ENCODE measurements at places on chromosomes 3 and 15.

GRCh38 chr3:16885593-16886302, 993 bp downstream of the PLCL2 start:
- peak; percentile 70 for DNase-seq

DNA sequence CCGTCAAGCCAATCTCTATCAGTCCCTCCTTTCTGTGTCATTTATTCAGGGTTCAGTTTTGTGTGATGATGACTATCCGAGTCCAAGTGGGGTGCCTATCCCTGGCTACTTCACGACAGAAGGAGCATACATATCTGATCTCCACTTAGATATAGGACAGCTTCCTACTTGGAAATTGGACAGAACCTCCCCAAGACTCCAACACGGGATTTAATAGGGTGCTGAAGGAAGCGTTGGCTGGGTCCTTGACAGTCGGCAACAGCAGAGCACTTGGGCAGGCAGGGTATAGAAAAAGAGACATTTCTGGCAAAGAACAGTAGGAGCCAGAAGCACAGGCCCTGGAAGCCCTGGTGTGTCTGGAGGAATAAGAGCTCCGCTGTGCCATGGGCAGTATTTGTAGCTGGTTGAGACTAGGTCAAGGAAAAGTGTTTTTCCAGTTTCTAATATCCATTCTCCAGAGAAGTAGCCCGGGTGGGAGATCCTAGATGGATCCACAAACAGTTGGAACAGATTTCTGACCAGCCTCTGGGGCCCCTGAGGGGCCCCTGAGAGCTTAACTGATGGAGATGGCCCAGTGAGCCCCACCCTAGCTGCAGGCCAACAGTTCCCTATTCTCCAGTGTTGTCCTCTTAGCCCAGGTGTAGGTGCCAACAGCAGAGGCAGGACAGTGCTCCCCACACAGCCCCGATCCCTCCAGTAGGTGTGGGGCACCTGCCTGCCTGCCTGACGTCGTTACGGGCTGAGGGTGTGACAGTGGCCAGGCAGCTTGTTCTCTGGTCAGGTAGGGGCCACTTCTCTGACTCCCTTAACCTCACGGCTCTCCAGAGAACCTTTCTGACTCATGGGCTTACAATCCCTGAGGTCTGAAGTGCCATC, 130.8 kb downstream of the CHCHD6 start:
- DNase-seq, result no peak

- DNase-seq, result no peak
Measured at GRCh38 chr3:113660896-113661295, 35.5 kb downstream of the USF3 start.

GRCh38 chr15:25427861-25428260, 11.0 kb downstream of the UBE3A start:
- DNase-seq, result no peak

- DNase-seq, result no peak
Measured at GRCh38 chr3:97816811-97817210, 5.0 kb upstream of the CRYBG3 start.

DNA sequence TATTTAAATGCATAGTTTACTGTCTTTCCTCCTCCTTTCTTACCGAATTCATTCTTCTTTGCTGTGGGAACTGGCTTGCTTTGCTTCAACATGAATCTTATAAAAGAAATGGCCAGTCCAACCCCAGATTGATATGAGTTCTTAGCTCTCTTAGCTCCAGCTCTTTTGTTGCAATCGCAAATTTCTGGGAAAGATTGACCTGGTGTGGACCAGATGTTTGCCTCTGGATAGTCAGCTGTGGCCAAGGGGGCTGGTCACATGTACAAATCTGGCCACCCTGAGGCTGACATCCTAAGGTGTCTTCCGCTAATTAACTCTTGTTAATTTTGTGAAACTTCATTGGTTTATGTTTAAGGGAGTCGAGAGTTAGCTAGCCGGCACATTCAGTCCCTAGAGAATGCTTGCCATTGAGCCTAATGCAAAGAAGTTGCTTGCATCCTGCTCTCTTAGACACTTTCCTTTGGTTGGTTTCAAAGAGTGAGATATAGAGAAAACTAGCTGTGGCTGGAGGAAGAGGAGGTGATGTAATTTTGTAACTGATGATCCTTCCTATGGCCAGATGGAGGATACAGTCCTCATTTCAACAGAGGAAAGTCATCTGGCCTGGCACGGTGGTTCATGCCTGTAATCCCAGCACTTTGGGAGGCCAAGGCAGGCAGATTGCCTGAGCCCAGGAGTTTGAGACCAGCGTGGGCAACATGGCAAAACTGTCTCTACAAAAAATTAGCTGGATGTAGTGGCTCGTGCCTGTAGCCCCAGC, 162.4 kb downstream of the ADAMTSL3 start:
- DNase-seq, result no peak

DNA sequence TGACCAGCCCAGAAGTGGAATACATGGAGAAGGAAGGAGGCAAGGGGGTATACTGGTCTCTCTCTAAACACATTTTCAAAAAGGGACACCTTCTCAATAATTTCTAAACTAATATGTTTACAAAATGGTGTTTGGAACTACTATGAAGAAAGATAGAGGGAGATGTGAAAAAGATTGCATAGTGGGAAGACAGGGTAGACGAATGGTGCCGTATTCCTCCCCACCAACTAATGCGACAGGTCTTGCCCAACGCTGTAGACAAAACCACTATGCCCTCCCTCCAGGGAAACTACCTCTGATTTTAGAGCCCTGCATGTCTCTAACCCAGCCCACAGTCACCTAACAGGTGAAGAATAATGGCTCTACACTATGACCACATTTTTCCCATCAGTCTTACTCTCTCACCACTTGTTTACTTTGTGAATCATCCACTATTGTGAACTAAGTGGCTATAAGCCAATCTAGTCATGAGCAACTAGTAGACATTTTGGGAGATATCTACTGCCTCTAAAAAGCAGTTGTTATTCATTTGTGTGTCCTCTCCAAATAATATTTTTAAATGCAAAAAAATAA, 108.2 kb upstream of the UBE2E2 start:
- DNase-seq, result no peak

DNA sequence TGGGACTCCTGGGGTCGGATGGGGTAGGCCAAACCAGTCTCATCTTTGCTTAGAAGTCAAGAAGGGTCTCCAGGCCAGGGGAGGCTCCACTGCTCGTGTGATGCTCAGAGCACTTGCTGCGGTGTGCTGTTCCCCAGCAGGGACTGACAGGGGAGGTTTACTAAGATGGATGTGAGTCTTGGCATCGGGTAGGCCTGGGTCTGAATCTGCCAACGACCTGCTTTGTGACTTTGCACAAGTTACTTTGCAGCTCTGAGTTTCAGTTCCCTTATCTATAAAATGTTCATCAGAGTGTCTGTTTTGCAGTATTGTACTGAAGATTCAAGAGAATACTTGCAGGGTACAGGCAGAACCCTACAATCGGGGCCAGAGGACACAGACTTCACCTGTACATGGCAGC, 17.3 kb upstream of the CDCP1 start:
- no peak for DNase-seq

DNA sequence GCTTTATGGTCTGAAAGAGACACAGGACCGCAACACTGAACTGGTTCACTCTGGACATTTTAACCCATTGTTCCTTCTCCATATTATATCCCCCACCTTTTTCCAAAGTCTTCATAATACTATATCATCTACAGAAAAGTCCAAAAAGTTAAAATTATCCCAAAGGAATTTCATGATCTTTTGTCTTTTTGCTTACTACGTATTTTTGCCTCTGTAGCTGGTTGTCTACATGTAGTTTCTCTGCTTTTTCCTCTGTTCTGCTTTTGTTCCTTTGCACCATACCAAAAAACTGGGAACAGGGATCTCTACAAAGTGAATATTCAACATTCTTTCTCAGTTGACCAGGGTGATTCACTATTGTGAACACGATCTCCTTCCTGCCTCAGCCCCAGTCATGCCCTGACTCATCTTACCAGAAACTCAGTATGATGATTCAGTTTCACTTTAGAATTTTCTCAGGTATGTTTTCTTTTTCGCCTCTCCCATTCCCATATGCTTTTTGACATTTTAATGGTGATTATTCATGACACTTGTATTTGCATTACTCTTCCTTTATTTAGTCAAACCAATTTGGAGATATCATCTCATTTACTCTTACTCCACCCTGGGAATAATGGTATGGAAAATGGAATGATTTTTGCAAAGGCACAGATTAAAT, 14.5 kb downstream of the EMC4 start:
- no peak for DNase-seq

DNA sequence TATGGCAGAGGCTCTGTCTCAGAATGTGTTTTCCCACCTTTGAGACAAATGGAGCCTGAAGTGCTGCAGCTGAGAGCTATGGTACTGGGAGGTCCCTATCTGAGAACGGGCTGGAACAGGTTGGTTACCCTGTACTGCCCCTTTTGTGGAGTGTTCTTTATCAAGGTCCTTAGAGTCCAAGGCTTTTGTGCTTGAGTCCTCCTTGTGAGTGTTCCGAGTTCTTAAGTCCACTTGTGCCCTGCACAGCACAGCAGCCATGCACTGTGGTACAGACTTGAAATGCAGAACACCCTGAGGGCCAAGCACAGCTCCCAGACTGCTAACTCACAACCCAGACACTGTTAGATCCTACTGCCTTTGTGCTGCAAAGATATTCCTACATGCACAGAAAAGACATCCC, 67.8 kb downstream of the ARHGAP31 start:
- peak; percentile 57 for DNase-seq

DNA sequence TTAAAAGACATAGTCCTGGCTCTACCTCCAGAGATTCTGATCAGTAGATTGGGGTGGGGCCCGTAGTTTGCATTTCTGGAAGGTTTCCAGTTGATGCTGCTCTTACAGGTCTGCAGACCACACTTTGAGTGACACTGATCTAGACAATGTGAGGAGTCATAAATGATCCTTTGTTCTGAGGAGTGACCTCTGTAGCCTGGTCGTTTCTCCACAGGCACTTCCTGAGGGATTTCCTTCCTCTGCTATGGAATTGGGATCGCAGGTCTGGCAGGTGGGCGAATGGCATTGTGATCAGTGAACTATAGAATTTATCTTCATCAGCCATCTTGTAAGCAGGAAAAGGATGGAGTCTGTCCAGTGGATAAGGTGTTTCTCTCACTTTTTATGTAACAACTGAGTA, 5.5 kb downstream of the GFM1 start:
- DNase-seq, result no peak

GRCh38 chr15:48794697-48795134, 16.2 kb downstream of the CEP152 start:
- no peak for DNase-seq

DNA sequence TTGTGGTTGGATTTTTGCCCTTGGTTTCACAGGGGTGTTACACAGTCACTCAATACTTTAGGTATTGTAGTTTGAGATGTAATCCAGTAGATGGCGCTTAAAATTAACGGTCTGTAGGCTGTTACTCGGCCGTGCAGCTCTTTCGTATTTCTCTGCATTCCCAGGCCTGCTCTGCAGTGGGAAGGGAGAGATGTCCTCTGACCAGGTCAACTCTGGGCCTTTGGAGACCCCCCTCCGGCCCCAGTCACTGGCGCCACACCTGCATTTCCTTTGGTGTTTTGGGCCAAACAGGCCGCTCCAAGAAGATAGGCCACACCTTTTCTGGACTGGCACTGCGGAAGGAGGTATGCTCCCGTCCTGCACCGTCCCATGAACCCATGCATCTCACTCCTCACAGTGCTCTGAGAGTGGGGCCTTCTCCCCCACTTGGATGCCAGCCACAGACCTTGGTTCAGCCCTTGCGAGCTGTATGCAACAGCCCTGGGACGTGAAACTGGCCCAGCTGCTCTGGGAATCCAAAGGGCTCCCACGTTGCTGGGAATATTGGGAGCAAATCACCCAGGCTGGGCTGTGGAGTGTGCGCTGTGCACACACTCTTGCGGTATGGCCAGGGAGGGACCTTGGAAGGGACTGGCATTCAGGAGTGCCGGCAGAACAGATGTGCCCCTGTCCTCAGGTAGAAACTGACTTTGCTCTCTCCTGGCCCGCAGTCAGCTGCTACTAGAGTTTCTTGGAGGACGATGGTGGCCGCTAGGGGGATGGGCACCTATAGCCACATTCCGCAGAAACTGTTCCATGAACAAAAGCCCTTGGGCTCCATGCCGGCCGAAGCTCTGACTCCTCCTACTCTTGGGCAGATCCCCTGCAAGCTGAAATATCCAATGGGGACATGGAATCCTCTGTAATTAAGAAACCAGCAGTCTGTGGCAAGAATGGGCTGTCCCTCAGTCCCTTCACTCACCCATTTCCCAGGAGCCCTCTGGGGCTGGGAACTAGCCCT, 410.5 kb upstream of the CADM2 start:
- peak; percentile 26 for DNase-seq

GRCh38 chr3:42709621-42710020, 7.0 kb upstream of the HHATL start:
- DNase-seq, result no peak

DNA sequence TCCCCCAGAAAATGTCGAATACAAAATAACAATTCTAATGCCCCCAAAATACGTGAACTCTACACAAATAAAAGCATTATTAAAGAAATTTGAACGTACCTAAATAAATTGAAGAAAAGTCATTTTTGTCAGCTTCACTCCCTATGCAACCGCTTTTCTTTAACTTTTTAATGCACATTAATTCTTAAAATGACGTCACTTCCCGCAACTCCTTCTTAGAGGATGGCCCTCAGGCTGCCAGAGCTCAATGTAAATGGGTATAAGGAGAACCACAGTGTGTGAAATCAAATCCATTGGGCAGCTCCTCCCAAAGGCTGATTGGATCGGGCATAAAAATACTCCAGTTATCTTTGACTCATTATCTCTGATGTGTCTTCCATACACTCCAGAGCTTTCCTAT, 736.9 kb downstream of the GBE1 start:
- no peak for DNase-seq

GRCh38 chr15:54836052-54836795, 360.5 kb downstream of the RSL24D1 start:
- DNase-seq, result no peak

DNA sequence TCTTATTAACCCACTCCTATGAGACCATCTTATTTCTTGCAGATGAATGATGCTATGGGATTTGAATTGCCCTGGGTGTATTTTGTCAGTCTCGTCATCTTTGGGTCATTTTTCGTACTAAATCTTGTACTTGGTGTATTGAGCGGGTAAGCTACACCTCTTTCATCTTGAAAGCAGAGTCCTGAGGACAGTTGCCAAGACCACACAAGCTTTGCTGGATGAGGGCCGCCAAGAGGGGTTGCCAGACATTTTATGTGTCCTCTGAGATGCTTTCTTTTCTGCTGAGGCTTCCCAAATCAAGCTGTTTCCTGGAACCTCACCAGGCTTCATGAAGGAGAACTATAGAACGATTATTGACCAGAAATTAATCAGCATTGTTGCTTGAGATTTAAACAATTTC, 173.2 kb downstream of the CHDH start:
- DNase-seq, result peak; percentile 98

GRCh38 chr3:98555025-98555379, 23.2 kb downstream of the GPR15 start:
- no peak for DNase-seq

Data from lung (tissue), 17 donors.